Muscle of leg (tissue), 16 donors: ENCODE measurements at places on chromosomes 4 and X. TPM values are rescaled to one million over a fixed set of nuclear protein-coding genes. Genes with fewer than 3 reads are reported as not detected.

Gene CSTF2
- 8.4 TPM for total RNA-seq

DNA sequence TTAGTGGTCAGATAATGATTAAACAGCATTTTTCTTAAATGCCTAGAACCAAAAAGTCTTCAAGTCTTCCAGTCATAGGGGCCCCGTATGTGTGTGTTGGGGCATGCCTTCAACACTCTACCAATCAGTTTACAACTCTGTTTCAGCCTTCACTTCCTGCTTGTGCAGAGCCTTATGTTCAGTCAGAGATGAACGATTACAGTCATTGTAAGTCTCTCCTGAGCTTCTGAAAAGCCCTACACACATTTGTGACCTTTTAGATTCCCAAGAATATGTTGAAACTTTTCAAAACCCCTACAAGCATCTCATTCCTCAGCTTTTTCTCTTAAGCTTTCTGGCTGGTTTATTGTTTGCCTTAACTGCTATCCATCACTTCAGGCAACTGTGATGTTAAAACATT is 591.2 kb downstream of the ZNF674 start:
- DNase-seq, result no peak

Gene SERTM2
- total RNA-seq, result 0.49 TPM

DNA sequence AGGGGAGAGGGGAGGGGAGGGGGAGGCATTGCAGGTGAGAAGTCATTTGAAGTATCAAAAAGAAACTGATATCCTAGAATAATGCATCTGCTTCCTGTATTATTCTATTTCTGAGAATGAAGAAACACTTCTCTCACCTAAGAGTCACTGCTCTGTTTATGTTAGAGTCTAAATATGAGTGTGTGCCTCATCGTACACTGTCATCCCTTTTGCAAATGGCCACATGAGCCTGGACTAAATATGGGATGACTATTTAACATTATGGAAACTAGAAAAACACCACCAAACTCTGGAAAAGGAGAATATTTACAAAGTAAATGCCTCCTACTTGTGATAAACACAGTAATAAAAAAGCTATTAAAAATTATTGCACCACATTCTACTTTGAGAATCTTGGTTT is 146.4 kb upstream of the NOCT start:
- DNase-seq, result no peak

DNA sequence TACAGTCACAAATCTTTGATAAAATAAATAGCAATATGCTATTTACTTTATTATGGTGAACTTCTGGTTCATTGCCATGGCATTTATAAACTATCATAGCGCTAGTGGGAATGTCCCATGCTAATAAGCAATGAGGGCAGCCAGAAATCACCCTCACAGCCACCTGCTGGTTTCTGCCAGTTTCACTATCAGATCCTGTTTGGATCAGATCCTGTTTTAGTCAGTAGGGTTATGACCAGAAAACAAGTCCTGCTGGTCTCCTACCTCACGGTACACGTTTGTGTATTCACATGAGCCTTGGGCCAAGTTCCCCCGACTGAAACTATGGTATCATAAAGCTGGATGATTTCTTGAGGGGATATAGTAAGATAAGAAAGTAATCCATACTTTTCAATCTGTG is 17.7 kb downstream of the FOXR2 start:
- no peak for DNase-seq

- peak; percentile 84 for DNase-seq
Measured at GRCh38 chr4:173039617-173040577, 128.7 kb upstream of the GALNT7 start.

DNA sequence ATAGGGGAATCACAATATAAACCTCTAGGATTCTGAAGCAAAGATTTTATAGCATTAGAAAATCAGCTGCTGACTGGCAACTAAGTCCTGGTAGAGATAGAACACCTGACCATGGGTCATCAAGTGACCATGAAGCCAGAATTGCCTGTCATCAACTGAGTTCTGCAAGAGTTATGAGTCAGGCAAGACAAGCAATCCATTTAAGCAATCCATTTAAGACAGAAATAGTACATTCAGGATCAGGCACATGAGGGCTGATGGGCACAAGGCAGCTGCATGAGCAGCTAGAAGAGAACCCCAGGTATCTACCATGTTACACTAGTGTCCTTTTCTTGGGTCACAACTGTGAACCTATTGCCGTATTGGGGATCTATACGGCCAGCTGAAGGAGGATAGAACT is 98.9 kb downstream of the SPRY1 start:
- no peak for DNase-seq

DNA sequence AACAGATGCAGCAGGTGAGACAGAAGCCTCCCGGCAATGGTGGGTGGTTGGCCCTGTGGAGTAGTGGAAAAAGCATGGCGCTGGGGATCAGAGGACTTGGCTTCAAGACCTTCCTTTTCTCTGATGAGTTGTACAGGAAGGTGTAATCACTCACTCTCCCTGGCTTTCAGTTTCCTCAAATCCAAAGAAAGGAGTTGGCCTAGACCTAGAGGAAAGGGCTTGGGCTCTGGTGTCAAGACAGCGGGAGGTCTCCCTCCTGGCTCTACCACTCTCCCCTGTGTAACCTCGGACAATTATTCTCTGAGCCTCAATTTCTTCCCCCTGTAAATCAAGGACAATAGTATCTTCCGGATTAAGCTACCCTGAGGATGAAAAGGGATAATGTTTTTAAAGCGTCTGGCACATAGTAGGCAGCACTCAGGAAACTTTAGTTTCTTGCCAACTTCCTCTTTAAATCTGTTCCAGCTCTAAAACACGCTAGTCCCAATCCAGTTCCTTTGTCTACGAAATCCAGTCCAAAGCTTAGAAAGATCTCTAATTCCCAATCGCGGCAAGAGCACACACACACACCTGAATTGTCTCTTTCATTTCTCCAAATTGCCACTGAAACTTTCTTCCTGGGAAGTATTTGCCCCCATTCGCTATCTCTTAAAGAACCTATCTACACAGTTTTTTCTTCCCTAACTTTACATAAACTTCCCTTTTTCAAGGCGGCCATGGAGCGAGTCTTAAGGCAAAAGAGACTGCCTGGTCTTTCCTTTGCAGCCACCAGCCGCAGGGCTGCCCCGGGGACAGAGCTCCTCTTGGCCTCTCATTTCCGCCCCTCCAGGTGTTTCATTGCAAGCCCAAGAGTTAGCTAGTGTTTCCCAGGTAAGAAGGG is 29.9 kb upstream of the GPC4 start:
- peak; percentile 37 for DNase-seq

DNA sequence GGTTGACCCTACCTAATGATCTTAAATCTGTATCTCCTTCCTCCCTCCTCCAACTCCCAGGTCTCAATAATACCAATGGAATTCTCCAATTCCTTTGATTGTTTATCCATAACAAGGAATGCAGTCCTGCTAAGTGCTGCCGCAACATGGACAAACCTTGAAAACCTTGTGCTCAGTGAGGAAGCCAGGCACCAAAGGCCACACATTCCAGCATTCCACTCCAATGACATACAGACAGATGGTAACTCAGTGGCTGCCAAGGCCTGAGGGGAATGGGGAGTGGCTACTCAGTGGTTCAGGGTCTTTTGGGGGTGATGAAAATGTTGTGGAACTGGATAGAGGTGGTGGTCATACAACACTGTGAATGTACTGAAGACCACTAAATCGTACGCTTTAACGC is 10.4 kb downstream of the HAUS7 start:
- peak; percentile 61 for DNase-seq

- DNase-seq, result no peak
Measured at GRCh38 chrX:72479324-72480274, 93.0 kb downstream of the HDAC8 start.

DNA sequence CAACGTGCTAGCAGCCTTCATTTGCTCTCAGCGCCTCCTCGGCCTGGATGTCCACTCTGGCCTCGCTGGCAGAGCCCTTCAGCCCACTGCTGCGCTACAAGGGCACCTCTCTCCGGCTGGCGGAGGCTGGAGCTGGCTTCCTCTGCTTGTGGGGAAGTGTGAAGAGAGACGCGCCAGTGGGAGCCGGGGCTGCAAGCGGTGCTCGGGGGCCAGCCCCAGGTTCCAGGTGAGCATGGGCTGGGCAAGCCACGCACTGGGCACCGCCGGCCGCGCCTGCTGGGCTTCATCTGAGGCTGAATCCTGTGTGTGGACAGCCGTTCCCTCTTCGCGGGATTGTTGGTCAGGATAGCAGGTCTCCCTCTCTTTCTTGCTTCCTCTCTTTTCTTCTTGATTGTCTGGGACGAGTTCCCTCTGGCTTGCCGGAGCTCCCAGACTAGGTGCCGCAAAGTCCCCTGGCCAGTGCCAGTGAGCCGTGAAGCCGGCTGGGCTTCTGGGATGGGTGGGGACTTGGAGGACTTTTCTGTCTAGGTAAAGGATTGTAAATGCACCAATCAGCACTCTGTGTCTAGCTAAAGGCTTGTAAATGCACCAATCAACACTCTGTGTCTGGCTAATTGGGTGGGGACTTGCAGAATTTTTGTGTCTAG is 165.0 kb downstream of the HEPH start:
- no peak for DNase-seq

DNA sequence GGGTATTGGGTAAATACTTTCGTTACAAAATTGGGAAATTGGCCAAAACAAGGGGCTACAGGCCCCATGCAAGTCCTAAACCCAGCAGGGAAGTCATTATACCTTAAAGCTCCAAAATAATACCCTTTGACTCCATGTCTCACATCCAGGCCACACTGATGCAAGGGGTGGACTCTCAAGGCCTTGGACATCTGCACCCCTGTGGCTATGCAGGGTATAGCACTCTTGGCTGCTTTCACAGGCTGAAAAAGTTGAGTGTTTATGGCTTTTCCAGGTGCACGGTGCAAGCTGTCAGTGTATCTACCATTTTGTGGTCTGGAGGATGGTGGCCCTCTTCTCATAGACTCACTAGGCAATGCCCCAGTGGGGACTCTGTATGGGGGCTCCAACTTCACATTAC is 326.5 kb downstream of the TEX13C start:
- no peak for DNase-seq

DNA sequence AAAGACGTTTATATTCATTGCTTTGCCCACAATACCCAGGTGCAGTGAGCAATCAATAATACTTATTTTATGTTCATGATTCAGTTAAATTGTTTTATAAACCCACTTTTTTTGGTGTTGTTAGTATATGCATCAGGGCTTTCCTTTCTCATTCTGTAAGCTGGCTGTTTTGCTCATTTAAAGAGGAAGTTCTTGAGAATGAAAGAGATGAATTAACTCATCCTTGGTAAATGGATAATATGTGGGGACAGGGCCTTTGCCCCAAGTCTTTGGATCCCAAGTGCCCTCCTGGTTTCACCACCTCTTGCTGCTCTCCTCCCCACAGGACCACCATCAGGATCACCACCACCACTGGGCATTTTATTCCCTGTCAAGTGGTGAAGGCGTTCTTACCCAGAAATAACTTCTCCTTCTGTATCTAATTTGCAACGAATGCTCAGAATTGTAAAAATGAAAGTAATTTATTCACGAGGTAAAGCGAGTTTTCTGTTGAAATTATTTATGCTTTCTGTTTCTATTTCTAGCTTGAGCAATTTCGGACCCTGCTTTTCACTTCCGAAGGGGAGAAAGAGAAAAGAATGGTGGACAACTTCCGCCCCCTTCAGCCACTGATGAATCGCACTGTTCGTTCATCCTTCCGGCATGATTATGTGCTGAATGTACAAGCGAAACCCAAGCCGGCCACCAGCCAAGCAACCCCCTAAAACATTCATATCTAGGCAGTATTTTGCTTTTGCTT is 8.2 kb upstream of the ZRSR2 start:
- DNase-seq, result no peak

Gene KLB
- total RNA-seq, result under 0.01 TPM

DNA sequence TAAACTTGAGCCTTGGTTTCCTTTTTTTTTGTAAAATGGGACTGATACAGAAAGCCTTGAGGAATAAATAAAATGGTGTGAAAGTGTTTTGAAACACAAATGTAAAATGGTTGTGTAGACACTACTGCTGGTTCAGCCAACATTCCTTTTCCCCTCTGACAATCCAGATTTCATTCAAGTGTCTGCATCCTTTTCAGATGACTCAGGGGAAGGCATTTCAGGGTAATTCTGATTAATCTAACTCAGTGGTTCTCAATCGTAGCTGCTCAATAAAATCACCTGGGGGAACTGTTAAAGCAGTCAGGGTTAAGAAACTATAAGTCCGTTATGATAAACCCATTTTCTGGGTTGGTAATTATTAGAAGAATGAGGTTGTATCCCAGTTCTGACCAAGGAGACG is 4.6 kb downstream of the ARHGAP10 start:
- DNase-seq, result peak; percentile 37

DNA sequence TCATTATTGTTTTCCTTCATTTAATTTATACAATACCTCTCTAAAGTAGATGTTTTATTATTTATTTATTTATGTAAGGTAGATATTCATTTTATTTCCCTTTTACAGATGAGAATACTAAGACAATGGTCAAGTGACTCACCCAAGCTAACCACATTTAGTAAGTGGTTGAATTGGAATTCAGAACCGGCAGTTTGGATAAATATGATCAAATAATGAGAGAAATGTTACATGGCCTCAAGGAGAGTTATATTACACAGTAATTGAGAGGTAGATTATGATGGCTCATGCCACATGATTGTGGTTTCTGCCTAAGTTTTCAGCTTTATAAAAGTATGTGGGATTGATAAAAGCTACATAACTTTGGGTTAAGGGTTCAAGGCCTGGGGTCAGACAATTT is 239.4 kb upstream of the BOD1L1 start:
- no peak for DNase-seq

GRCh38 chrX:39823854-39824253 is 273.9 kb downstream of the BCOR start:
- no peak for DNase-seq

DNA sequence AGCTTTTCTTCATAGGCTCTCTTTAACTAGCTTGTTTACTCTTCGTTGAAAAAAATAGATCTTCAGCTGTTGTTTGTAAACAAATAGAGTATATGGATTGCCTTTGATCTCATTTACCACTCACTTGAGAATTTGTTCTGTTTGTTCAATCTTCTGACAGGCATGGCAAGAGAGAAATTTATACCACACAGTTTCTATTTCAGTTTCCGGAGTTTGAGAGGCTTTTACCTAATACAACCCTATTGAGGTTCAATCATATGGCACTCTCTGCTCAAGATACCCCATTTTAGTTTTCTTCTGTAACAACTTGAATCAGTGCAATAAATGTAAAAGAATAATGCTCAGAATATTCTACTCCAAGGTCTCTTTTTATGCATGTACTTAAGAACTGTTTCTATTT is 148.0 kb downstream of the EMCN start:
- no peak for DNase-seq

- DNase-seq, result no peak
Measured at GRCh38 chrX:118614150-118614549, 113.3 kb upstream of the IL13RA1 start.

DNA sequence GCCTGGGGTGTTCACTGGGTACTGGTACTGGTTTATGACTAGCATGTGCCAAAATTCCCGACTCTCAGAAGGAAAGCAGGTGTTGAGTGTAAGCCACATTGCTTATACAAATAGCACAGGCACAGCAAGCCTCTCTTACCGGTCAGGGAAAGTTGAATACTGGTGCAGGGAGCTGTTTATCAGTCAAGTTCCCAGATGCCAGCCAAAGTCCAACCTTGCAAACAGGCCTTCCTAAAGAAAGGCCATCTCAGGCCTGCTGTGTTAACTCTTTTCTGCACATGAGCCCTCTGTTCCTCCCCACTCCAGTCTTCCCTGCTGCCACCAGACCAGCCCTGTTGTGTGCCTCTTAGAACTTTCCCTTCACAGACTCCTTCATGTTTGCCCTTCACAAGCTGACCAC is 34.2 kb downstream of the PKD2 start:
- DNase-seq, result no peak
